ENCODE measurements at places on chromosomes 1 and 21. TPM values are rescaled to one million over a fixed set of nuclear protein-coding genes. Genes with fewer than 3 reads are reported as not detected.

GRCh38 chr1:90836345-90836679 is 119.2 kb upstream of the BARHL2 start:
- DNase-seq = no peak

- DNase-seq = no peak
These were observed 29.4 kb upstream of the PEX10 start for GRCh38 chr1:2441746-2442145.

- no peak for DNase-seq
These were observed 14.0 kb upstream of the NCF2 start for GRCh38 chr1:183604038-183604808.

DNA sequence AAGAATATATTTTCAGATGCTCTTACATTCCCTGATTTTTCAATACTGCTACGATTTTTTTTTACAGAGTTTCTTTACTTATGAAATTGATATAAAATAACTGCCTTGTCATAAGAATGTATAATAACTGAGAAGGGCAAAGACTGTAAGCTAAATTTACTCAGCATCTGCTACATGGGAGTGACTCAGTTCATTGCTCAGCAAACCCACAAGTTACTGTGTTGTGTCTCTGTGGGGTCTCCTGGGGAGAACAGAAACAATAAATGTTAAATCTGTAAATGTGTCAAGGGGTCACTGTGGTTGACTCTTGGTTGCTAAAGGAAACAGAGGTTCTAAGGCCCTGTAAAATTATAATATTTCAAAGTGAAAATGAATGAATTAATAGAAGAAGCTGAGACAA is 210.3 kb upstream of the CACYBP start:
- no peak for DNase-seq

GRCh38 chr1:87560601-87561360 is 232.1 kb downstream of the LMO4 start:
- no peak for DNase-seq

DNA sequence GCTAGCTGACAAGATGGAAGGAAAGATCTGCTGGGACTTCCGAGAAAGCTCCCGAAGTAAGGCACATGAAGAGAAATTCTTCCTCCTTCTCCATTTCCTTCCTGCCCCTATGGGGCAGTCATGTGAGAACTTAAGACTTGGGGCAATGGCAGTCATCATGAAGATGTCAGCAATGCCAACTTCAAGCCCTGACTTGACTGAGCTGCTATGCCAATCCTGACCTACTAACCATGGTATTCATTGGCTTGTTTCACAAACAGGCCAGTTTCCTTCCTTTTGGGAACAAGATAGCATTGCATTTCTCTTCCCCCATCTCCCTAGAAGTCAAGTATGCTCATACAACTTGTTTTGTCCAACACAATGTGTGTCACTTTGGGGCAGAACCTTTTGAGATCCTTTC is 25.5 kb downstream of the GRIK1 start:
- no peak for DNase-seq

DNA sequence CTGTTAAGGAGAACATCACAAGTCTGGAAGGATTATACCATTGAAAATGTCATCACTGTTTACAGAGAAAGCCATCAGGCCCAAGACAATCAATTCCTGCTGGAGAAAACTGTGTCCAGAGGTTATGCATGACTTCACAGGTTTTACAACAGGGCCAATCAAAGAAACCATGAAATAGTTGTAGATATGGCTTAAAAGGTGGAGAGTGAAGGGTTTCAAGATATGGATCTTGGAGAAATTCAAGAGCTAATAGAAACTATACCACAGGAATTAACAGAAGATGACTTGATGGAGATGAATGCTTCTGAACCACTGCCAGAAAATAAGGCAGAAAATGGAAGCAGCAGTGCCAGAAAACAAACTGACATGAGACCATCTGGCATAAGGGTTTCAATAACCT is 30.2 kb downstream of the USP1 start:
- DNase-seq = no peak

DNA sequence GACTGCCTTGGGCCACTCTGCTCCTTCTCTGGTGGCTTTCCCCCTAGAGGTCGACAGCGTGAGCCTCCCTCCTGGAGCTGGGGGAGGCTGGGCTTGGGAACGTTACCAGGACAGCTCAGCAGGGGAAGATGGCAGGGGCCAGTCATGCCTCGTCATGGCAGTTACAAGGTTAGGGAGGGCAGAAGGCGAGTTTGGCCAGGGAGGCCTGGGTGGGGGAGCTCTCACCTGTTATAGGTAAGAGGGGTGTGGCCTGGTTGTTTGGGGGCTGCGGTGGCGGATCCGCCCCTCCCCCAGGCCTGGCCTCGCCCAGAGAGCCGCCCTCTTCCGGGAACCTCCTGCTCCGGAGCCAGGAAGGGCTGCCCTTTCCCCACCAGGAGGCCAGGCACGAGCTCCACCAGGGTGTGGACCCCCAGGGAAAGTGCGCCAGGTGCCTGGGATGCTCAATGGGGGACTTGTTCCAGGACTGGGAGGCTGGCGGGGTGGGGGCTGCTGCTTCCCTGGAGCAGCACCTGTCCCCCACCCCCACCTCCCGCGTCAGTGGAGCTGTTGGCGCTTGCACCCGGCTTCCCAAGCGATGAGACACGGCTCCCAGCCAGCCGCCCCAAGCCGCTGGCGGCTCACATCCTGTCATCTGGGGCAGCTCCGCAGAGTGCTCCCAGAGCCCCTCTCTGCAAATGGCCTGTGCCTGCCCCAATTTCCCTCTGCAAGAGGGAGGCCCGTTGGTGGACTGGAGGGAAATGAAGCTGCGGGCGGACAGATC is 23.6 kb upstream of the PKP1 start:
- DNase-seq = no peak

- no peak for DNase-seq
These were observed 290.3 kb upstream of the B3GALT2 start for GRCh38 chr1:193476748-193477147.

DNA sequence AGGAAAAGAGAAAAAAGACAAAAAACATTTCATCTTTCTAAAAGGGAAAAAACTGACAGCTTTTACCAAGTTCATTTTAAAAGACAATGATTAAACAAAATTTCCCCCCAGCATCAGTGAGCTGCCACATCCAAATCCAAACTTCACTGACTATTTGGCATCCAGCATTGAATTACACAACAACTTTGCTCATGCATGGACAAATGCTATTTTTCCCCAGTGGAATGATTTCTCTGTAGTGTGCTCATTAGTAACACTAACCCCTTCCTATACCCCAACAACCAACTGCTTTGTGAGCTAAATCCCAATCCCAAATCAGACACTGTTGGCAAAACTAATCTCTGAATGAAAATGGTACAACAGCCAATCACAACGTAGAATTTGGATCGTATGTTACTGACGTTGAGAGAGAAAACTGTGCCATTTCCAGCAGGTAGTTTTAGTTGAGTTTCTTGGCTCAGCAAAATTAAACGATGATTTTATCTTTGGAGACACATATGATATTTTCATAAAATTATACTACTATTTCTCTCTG is 37.9 kb downstream of the PIK3R3 start:
- no peak for DNase-seq

DNA sequence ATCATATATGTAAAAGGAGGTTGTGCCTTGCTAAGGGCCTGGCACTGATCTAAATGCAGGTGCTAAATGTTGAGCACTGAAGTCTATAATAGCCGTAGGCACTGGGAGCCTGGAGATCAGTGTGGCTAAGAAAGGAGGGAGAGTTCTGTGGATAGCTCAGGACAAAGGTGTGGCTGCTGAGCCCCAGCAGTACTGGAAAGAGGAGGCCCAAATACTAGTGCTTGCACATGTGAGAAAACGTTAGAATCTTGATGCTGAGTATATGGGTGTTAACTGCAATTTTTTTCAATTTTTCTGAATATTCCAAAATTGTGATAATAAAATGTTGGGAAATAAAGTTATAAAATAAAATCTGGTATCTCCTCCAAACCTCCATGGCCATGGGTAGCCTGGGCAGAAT is 62.5 kb upstream of the PTGFRN start:
- DNase-seq = no peak

DNA sequence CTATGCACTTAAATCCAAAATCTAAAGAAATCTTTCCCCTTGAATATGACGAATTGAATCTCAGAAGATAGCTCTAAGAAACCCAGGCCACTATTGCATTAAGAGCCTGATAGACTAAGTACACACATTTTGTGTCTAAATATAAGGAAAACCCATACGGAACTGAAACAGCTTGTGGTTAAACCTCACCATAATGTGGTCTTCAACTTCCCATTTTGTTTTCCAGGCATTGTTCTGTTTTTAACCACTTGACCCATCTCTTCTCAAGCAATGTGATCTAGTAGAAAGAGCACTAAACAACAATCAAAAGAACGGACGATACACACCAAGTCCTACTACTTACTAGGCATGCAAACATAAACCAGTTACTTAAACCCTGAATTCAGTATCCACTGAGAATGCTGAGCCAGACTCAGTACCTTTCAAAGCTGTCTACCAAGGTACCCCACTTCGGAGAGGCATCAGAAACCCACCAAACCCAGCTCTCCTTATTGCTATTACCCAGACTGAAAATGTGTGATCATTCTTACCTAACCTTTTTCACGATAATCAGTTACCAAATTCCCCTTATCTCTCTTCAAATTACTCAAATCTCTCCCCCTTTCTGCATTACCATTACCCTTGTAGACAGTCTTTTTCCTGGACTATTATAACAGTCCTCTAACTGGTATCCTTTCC is 12.8 kb downstream of the OTUD7B start:
- no peak for DNase-seq

- DNase-seq = peak; percentile 76
These were observed 79.2 kb downstream of the MORN1 start for GRCh38 chr1:2312160-2312514.

DNA sequence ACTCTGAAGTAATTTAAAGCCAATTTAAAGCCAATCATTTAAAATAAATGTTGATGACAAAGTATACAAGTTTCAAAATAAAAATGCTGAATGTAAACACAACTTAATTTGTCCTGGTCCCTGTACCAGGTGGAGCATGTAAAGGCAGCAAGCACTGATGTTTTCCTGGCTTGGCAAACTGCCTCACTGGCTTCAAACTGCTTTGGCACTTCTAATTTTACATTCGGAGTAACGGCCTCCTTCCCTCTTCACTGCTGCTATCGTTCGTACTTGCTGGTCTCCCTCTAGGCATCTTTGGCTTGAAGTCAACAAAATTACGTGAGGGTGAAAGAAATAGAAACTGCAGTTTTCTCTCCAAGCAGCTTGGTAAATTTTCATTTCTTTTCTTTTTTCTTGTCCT is 287.9 kb downstream of the LTN1 start:
- DNase-seq = no peak

DNA sequence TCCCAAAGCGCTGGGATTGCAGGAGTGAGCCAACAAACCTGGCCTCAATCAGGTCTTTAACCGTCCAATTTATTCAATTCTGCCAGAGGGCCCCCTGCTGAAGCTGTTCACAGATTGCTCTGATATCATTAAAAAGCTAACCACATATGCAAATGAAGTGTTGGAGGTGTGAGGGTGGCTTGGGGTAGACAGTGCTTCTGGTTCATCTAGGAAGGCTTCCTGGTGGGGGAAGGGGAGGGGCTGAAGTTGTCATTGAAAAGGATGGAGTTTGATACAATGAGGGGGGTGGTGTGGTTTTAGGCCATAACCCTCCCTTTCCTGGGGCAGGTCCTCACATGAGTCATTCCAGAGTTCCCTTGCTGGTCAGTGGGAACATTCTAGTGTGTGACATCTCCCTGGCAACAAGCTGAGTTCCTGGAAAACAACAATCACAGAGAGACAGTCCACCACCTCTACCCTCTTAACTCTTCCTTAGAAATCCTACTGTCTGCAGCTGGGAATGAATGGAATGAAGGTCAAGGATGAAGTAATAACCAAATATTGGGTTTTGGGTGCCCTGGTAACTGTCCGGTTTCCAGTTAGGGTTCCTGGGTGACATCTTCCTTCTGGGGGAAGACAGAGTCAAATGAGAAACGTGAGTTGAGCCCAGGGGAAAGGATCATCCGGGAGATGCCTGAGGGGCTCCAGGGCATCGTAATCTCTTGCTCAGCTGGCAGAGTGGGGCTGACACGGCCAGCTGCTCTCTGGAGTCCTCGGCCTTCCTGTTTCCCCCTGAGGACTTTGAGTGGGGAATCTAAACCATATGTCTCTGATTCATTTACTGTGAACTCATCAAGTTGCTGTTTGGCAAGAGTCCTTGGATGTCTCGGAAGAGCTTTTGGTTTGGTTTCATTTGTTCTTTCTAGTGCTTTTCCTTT is 32.2 kb downstream of the BATF3 start:
- DNase-seq = no peak

- DNase-seq = no peak
These were observed 96.4 kb downstream of the UBR4 start for GRCh38 chr1:19113697-19114092.

DNA sequence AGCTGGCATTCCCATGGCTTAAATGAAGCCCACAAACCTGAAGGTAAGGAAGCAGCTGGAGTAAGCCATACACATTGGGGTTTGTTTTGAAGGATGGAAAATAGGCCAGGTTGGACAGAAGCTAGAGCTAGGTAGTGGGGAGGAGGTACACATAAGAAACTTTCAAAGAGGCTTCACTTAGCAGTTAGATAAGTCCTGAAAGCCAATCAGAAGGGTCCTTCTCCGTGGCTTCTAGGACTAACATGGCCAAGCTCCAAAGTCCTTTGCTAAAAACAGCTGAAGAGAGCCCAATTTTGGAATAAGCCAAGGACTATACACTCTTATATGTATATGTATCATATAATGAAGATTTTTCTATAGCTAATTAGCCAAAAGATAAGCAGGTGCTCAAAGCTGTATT is 1.8 kb downstream of the EYA3 start:
- no peak for DNase-seq

DNA sequence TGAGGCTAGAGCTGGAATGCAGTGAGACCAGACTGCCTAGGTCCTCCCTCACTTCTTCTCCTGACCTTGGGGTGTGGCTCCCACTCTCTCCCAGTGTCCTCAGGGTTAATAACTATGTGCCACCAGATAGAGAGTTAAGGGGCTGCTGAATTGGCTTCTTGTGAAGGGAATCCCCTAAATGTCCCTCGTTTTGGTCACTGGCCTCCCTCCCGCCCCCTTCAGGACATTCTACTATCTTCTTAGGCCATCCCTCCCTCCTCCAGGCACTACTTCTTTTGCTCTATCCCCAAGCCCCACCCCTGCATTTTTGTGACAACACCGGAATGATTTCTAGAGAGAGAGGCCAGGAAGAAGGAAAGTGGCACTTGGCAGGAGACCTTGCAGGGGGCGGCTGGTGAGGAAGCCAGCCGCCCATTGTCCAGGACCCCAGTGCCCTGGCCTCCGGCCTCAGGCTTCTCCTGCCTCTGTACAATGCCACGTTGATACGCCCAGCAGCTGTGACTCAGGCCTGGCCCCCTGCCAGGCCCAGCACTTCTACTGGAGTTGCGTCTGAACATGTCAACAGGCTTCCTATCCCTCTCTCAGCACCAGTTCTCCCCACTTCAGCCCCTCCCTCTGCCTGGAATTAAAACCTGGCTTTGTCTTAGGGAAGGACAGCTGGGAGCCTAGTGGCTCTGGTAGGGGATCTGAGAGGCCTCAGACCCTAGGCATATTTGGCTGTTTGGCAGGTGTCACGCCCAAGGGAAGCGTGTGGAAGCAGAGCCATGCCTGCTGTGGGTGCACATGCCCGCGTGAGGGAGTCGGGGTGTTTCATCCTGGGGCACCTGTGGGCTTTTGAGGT is 9.1 kb downstream of the LMNA start:
- DNase-seq = peak; percentile 99

- DNase-seq = no peak
These were observed 253.2 kb downstream of the CRB1 start for GRCh38 chr1:197521118-197521739.

The CACNA1S gene
- not detected for total RNA-seq

The RORC gene
- total RNA-seq = 0.71 TPM

The LGR6 gene
- total RNA-seq = not detected

The AQP10 gene
- not detected for total RNA-seq

Measured in sigmoid colon (tissue), 7 donors.